ENCODE measurements at places on chromosomes 6 and 20.

- DNase-seq: no peak
These were observed 20.0 kb upstream of the MPC1 start for GRCh38 chr6:166402582-166403277.

GRCh38 chr20:18973529-18974173, 160.1 kb downstream of the SCP2D1 start:
- DNase-seq: no peak

- no peak for DNase-seq
These were observed 4.1 kb upstream of the EFHC1 start for GRCh38 chr6:52415917-52416628.

DNA sequence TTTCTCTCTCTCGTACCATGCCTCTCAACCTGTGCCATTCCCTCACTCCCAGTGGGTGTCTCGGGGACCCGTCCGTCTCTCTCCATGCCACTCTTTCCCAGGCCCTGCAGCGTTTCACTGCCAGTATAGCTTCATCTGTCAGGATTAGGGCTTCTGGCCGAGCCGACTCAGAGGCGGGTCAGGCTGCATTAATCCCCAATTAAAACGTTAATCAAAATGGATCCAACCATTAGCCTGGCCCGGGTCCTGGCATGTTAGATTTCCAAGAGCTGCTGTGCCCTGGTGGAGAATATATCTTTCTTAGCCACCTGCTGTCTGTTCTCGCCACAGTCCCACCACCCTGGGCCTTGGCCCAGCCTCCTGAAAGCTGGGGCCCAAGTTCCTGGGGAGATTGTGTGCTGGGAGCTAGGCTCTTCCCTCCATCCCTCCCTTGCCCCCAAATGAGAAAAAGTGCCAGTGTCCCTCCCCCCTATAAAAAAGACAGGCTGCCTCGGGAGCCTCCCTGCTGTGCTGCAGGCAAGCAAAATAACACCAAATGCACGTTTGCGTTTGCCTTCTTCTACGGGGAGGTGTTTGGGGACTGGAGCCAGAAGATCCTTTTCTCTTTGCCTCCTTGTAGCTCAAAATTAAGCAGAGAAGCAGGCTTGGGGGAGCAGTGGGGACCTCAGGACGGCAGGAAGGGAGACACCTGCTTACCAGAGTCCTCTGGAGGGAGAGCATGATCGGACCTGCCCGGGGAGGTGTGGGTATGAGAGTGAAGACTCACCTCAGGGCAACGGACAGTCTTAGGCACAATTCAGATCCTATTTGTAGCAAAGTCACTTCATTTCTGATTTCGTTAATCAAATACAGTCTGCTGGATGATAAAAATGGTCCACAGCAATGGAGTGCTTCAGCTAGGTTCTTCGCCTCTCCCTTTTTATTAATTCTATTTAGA, 3.0 kb downstream of the KCNG1 start:
- no peak for DNase-seq

DNA sequence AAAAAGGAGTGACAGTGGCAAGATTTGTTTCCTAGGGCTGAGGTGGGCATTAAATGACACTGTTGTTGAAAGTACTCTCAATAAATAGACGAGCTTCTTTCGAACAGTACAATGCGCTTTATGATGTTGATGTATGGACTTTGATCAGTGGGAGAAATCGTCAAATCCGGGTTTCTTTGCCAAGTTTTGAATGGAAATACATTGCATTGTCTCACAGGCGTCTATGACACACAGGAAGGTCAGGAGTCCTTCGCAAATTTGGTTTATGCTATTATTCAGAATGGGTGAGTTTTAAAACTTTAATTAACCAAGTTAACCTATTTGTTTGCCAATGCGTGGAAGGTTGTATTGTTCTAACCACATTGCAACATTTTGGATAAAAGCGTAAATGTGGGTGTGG, 547.3 kb upstream of the SLC35B3 start:
- no peak for DNase-seq
